ENCODE measurements at places on chromosomes 7 and 10.

DNA sequence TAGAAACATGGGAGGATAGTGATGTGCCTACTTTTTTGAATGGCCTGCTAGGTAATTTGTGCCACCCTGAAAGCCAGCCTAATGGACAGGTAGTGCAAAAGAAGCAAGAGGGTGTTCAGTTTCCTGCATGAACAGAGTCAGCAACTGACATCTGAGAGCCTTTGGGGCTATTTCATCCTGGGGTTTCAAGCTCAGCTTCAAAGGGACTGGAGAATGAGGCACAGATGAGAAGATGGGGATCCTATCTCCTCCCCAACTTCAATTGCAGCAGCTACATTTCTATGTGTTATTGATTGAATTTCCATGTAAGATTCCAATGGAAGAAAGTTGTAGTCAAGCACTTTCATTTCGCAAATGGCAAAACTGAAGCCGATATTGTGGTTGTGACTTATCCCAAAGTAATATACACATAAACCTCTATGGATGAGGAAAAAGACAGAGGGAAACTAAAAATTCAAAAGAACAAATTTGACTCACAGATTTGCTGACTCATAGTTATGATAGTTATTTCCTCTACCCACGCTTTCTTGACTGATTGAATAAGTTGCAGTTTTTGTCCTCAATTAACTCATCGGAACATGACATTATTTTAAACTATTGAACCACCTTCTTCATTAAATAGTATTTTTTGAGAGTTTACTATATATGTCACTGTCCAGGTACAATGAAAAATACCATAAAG, 42.6 kb upstream of the NRP1 start:
- no peak for DNase-seq

DNA sequence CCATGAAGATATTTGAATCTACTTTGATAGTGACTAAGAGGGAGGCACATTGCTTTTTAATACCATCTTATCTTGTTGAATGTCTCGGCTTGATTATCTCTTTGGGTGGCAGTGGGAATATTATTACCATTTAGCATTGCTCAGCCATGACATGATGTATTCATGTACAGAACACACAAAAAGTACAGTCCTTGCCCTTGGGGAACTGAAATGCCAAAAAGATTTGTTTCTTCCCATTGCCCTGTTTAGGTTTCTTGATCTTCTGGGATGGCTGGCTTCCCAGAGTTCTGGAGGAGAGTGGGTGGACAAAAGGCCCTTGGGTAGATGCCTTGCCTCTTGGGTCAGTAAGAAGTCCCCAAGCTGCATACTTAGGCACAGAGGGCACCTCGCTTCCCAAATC, 23.8 kb downstream of the SUFU start:
- no peak for DNase-seq

DNA sequence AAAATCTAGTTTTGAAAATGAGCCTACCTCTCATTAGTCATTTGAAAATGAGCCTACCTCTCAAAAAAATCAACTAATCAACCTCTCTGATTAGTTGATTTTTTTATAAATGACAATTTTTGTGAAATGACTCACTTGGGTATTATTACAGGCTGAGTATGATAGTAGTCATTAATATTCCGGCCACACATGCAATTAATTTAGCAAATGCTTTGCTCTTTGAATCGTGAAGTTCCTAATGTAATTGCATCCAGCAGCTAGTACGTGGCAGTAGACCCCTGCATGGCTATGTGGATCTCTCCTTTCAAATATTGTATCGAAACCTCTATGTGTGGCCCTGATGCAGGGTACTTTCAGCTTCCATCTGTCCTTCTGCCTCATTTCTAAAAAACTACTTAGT, 245.9 kb upstream of the PHYHIPL start:
- no peak for DNase-seq

- no peak for DNase-seq
Observed at GRCh38 chr7:101330011-101330484, 8.4 kb upstream of the IFT22 start.

- DNase-seq, result no peak
Observed at GRCh38 chr10:23156447-23157150, 35.5 kb upstream of the PTF1A start.

- no peak for DNase-seq
Observed at GRCh38 chr7:18808026-18808425, 309.4 kb downstream of the TWIST1 start.

DNA sequence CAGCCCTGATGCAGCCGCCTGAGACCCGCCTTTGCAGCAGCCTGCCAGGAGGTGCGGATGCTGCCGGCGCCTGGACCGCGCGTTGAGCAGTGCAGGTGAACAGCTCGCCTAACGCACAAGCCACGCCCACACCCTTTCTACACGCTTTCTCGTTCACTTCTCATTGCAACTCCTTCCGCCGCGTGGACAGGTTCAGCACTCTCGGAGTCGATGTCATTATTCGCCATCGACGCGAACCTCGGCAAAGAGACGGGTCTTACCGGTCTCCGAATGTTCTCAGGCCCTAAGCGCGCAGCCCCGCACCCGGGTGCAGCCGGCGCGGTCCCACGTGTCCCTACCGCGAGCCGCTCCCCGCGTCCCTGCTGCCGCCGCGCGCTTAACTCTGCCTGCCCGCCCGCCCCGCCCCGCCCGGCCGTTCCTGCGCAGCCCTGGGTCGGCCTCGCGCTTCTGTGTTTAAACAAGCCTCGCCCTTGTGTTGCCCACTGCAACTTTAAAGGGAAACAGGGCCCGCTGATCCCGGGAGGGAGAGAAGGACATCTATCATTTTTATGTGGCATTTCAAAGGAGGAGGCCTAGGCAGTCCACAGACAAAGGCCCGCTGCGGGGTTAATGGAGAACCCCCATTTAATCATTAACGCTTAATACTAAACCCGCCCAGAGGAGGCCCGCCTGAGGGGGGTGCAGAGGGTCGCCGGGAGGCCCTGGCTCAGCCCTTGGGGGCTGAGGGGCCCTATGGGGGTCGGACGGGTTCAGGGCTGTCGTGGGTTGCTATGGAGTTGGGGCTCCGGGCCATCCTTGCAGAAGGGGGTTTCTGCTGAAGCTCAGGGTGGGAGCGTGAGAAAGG, 128.5 kb downstream of the WDR11 start:
- DNase-seq, result peak; percentile 85

DNA sequence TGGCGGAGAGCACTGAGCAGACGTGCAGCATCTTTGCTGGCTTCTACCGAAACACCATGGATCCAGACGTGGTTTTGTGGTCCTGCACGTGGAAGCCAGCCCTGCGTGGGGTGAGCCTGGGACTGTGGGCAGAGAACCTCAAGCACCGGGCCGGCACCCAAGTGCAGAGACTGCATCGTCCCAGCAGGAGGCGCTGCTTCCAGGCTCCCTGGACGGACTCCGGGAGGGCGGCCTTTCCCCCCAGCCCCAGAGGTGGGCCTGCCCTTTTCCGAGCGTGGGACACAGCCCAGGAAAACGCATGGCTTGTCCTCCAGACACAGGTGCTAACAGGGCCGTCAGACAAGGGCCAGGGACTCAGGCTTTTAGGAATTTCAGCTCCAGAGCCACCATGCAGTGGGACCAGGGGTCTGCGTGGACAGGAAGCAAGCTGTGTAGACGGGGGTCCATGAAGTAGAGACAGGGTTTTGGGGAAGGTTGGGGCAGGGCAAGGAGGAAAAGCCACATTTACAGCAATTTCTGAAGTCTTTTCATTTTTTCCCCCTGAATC, 303.9 kb downstream of the WDR37 start:
- no peak for DNase-seq

DNA sequence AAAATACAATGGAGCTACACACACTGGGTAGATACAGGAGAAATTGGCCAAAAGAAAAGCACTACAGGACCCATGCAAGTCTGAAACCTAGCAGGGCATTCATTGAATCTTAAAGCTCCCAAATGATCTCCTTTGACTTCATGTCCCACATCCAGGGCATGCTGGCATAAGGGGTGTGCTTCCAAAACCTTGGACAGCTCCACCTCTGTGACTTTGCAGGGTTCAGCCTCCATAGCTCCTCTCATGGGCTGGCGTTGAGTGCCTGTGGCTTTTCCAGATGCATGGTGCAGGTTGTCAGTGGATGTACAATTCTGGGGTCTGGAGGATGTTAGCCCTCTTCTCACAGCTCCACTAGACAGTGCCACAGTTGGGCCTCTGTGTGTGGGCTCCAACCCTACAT, 626.3 kb upstream of the POT1 start:
- no peak for DNase-seq

- no peak for DNase-seq
Observed at GRCh38 chr10:71747551-71748523, 25.5 kb downstream of the VSIR start.

GRCh38 chr10:73529089-73529832, 33.4 kb upstream of the PPP3CB start:
- peak; percentile 94 for DNase-seq

DNA sequence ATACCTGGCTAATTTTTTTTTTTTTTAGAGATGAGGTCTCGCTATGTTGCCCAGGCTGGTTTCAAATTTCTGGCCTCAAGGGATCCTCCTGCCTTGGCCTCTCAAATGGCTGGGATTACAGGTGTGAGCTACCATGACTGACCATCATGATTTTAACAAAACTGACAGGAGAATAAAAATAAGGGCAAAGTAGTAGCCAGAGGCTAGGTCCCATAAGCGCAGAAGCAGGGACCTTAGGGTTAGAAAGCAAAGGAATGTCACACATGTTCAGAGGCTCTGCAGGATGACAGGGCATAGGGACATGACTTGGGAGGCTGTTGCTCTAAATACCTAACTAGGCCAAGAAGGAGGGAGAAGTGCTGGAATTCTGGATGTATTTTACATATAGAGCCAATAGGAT, 5.1 kb upstream of the LIMK1 start:
- DNase-seq, result no peak

DNA sequence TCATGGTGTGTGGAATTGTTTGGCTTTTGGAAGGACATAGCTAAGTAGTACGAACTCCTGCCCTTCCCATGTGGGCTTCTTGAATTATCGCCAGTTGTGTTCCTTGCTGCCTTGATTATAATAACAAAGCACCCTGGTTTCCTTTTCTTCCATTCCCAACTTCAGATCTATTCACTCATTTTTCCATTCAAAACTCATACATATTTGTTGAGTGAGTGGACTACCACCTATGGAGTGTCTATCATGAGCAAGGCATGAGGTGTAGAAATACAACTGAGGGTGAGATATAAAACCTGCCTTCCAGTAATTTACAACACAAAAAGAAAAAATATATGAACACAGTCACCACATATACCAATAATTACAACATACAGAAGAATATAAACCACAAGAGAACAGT, 4.9 kb upstream of the COL17A1 start:
- no peak for DNase-seq

GRCh38 chr7:142797391-142798377, 26.9 kb downstream of the PRSS2 start:
- no peak for DNase-seq

DNA sequence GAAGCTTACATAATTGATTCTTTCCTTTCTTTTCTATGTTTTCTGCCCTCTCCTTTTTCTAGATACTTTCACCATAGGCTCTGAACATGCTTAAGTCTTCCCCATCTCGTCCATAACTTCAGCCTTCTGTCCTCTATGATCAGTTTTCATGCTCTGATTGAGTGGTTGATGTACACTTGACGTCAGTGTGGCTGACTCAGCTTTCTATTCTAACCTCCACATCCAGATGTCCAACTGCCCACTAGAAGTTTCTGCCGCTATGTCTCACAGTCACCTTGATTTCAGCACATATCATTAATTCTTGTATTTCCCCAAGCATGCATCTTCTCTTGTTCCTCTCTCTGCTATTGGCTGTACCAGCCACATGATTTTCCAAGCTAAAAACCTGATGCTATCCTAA, 15.0 kb downstream of the CDK14 start:
- peak; percentile 27 for DNase-seq

Measured in DMS53 (cell line).